ENCODE measurements at places on chromosomes 12 and 14.

DNA sequence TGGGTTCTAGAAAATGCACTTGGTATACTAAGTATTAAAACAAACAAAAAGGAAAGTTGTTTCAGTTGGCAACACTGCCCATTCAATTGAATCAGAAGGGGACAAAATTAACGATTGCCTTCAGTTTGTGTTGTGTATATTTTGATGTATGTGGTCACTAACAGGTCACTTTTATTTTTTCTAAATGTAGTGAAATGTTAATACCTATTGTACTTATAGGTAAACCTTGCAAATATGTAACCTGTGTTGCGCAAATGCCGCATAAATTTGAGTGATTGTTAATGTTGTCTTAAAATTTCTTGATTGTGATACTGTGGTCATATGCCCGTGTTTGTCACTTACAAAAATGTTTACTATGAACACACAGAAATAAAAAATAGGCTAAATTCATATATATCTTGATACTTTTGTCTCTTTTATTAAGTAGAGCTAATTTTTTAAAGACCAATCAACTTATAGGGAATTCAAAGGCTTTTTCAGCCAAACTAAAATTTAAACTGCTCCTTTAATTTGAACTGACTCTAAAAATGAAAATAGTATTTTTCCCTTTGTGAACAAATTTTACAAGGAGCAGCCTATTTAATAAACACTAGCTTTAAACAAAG lies 2.8 kb downstream of the FOXG1 start:
- DNase-seq, result no peak

DNA sequence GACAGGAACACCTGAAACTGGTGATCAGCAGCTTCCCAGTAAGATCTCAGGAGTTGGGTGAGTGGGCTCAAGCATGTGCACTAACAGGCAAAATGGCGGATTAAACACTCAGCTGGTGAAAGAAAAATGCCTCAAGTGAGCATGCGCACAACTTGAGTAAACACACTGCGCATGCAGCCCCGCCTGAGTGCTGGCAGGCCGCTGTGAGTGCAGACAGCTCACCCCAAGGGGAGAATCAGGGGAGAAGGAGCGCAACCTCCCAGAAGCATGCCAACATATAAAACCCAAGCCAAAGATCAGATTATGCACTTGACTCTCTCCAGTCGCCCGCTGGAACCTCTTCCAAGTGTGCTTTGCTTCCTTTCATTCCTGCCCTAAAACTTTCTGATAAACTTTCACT lies 125.8 kb downstream of the VRK1 start:
- DNase-seq, result no peak

DNA sequence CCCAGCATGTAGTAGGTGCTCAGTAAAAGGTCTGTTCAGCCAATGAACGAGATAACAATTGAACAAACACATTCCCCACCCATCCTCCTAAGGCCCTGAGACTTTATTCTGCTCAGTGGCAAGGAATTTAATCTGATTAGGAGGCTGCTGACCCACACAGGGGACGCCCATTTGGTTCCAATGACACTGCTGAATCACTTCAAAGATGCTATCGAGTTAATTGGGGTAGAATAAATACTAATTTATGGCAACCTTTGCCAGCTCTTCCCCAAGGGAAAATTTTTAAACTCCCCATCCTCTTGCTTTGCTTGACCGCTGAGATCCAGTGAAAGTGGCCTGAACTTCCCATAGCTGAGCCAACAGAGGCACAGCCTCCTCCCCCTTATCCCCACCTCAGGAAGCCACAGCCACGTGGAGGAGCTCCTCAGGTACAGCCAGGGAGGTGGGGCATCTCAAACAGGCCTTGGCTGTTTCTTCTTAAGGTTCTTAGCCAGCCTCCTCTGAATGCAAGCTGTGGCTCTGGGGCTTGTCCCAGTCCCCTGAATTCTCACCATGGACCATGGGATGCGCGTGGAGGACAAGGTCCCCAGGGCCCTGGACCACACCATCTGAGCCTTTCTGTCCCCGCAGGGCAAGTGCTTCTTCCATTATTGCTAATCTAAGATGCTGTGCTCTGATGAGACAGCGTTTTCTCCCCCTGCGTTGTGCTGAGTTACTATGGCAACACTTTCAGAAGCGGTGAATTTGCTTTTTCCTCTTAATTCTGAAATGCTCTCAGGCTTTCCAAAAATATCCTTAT lies 26.7 kb downstream of the C14orf132 start:
- no peak for DNase-seq

GRCh38 chr12:49549735-49550692 lies 11.2 kb downstream of the KCNH3 start:
- no peak for DNase-seq

DNA sequence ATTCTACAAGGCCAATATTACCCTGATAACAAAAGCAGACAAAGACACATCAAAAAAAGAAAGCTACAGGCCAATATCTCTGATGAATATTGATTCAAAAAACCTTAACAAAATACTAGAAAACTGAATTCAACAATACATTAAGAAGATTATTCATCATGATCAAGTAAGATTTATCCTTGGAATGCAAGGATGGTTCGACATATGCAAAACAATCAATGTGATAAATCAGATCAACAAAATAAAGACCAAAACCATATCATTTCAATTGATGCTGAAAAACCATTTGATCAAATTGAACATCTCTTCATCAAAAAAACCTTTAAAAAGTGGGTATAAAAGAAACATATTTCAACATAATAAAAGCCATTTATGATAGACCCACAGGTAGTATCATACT lies 117.3 kb downstream of the CPNE8 start:
- no peak for DNase-seq

GRCh38 chr12:68675101-68675842 lies 11.5 kb upstream of the NUP107 start:
- DNase-seq, result peak; percentile 16

- DNase-seq, result peak; percentile 18
These were observed 89.0 kb downstream of the BORCS5 start for GRCh38 chr12:12445882-12446181.

DNA sequence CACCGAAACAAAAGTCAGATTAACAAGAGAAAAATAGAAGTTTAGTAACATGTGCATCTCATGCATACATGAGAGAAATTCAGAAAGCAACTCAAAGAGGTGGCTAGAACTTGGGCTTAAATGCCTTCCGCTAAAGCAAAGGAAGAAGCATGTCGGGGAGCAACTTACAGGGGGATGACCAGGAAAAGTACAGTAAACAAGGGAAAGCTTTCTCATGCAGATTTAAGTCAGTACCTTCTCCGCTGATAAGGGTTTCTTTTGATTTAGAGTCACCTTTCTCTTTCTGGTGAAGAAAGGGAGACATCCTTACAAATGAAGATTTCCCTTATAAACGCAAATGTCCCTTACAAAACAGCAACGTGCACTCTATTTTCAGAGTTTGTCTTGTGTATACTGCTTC lies 6.0 kb upstream of the RNASE6 start:
- DNase-seq, result no peak

DNA sequence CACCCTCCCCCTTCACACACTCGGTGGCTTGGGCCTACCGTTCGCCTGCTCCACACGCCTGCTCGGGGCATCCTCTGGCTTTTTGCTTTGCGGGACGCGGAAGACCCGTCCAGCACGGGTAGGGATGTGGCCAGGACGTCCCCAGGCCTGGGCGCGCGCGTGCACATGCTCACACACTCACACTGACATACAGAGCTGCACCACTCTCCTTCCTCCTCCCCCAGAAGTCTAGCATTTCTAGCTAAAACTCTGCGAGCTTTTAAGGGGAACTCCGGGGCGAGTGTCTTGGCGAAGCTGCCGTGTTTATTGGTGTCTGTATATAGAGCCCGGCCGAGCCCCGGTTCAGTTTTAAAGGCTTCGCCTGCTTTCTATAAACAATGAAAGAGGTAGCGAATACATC lies 5.0 kb downstream of the TBX5 start:
- peak; percentile 85 for DNase-seq

- no peak for DNase-seq
These were observed 7.6 kb downstream of the EVL start for GRCh38 chr14:100072783-100073346.

GRCh38 chr12:123006977-123007376 lies 26.5 kb downstream of the ARL6IP4 start:
- peak; percentile 30 for DNase-seq

DNA sequence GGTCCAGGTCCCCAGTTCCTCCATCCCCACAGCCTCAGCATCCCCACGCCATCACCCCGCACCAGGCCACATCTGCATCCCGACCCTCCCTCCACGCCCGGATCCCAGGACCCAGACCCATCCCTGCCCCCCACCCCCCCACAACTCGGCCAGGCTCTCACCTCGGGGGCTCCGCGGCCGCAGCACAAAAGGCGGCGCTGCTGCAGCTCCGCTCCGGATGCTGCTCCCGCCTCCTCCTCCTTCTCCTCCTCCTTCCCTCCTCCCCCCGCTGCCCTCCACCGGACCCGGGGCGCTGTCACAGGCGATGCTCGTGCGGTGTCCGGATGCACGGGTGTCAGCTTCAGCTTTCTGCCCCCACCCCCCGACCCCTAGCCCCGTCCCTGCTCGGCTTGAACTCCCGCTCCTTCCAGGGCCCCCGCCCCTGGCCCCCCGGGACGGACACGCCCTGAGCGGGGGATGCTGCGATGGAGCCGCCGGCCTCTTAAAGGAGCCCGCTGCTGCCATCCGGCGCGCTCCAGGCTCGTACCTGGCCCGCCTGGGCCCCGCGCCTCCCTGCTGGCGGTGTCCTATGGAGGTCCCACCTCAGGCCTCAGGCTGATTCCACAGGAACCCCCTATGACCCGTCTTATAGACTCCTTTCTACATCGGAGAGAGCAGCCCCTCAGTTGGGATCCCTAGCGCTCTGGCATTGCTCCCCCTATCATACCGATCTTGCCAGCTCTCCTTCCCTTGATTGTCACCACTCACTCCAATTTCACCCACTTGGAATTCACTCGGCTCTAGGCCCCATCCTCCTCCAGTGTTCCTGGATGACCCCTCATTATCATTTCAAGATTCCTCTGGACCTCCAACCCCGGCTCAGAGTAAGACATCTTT lies at the start of gene MAP3K12:
Gene MAP3K12 (minus strand): TSS at position 193 of the 876 bp plus-strand sequence. CDS start 12,067 bp downstream, outside the sequence.
- peak; percentile 75 for DNase-seq

- peak; percentile 1 for DNase-seq
These were observed 250.5 kb upstream of the FLRT2 start for GRCh38 chr14:85279407-85279806.

DNA sequence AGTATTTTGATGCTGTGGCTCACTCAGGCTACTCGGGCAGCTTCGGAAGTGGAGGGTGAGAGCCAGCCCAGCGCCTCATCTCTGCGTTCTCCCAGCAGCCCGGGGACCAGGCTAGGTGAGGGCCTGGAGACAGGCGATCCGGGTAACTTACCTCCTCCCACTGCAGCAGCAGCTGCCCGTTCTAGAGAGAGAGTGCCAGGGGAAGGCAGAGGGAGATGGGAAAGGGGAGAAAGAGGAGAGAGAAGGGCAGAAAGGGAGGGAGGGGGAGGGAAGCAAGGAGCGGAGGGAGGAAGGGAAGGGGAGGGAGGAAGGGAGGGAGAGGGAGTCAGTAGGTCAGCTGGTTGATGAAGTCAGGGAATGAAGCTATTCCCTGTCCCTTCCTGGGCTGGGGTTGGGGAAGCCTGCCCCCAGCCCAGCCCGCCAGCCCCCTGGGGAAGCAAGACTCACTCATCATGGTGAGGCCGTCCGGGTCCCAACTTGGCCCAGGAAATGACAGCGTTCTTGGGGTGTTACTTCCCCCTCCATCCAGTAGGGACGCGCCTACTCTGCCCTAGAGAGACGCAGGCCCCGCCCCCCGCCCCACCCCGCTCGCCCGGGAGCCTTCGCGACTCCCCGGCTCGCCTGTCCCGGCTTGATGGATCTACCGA lies at the start of gene IFI27L2:
Gene IFI27L2 (minus strand): TSS at position 494 of the 647 bp plus-strand sequence. CDS start 40 bp downstream, at position 454.
- DNase-seq, result peak; percentile 92

- DNase-seq, result no peak
These were observed 554.3 kb upstream of the MIS18BP1 start for GRCh38 chr14:45807178-45807899.

GRCh38 chr12:83322809-83323208 lies 636.1 kb downstream of the TMTC2 start:
- no peak for DNase-seq

Measured in EL (cell line).